ENCODE measurements at places on chromosomes 7 and 10. TPM values are rescaled to one million over a fixed set of nuclear protein-coding genes. Genes with fewer than 3 reads are reported as not detected.

The CD36 gene
- total RNA-seq: 0.44 TPM

DNA sequence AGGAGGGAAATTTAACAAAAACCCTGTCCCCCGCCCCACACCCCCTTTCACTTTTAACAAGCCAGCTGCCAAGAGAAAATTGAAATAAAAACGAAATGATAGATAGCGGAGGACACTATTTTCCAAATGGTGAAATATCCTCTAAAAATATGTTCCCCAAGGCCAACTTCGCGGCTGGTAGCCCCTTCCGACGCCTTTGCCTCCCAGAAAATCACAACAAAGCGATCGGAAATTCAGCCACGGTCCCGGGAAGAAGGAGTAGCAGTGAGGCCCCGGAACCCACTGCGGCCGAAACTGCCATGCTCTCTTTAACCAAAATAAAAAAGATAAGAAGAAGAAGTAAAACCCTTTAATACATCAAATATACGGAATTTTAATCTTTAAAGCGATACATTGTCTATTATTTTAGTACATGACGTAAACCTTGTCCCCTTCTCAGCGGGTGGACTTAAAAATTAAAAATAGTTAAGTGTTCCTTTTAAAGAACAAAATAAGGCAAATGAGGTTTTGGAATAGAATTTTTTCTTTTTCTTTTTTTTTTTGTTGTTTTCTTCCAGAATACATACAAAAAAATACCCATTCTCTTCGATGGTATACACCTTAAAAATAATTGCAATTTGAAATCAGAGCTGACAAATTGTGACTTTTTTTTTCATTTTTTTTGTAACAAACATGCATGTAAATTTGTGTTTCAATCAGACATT lies 3.9 kb downstream of the ZNF503 start:
- peaks cover 23% of the 10 kb centered on the region for H3K4me1 ChIP-seq
- peak overlapping the region; percentile 95 for H3K27ac ChIP-seq
- H3K36me3 ChIP-seq: peaks cover 18% of the 10 kb centered on the region
- no peak for DNase-seq

The SPDYE16 gene
- 0.34 TPM for total RNA-seq

The LIPK gene
- not detected for total RNA-seq

The ICA1 gene
- total RNA-seq: 6.8 TPM

The LIPN gene
- total RNA-seq: not detected

The PIP gene
- total RNA-seq: not detected

GRCh38 chr7:147182874-147183273 lies 1066.3 kb downstream of the CNTNAP2 start:
- H3K27ac ChIP-seq: no peak overlapping the region
- H3K36me3 ChIP-seq: no peaks in the 10 kb centered on the region
- H3K4me1 ChIP-seq: no peaks in the 10 kb centered on the region
- DNase-seq: no peak

- H3K36me3 ChIP-seq: no peaks in the 10 kb centered on the region
- H3K4me3 ChIP-seq: no peak overlapping the region
- peaks cover 71% of the 10 kb centered on the region for H3K27me3 ChIP-seq
- no peak for DNase-seq
- H3K4me1 ChIP-seq: peaks cover 33% of the 10 kb centered on the region
Observed at GRCh38 chr10:75640381-75640780, 209.0 kb downstream of the LRMDA start.

The SPDYE6 gene
- total RNA-seq: not detected

DNA sequence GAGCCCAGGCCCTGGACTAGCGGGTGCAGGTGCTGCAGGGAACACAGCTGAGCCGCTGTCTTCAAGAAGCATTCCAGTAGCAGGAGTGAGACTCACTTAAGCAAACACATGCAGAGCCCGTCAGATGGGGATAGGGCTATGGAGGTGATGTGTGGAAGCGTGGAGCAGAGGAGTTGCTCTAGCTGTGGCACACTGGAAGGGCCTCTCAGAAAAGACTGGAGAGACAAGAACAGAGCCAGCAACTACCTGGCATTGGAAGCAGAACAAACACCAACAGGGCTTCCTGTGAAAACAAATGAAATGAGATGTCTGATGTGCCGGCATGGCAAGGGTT lies 37.8 kb upstream of the GALNTL5 start:
- no peak overlapping the region for H3K27ac ChIP-seq
- H3K27me3 ChIP-seq: peaks cover 42% of the 10 kb centered on the region
- DNase-seq: peak; percentile 17

DNA sequence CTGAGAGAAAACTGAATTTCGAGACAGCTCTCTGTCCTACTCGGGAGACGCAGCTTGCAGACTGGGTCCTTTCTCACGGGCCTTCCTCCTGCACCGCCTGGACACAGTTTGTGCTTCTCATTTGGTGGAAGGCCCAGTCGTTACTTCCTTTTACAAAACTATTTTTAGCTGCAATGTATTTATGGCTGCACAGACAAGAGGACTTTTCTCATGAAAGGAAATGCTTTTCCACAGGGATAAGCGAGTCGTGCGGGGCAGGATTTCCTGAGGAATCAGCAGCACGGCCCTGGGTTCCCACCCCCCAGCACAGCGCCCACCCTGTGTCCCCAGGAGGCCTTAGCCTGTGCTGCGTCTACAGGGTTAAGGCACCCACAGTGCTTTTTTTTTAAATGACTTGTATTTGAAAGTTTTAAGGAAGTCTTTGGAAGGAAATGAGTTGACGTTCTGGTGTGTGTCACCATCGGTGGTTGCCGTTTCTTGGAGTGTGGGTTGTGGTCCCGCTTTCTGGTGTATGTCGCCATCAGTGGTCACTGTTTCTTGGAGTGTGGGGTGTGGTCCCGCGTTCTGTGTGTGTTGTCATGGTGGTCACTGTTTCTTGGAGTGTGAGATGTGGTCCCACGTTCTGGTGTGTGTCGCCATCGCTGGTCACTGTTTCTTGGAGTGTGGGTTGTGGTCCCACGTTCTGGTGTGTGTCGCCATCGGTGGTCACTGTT lies 50.9 kb downstream of the INPP5A start:
- H3K27me3 ChIP-seq: no peaks in the 10 kb centered on the region
- peak overlapping the region; percentile 90 for H3K27ac ChIP-seq
- H3K4me1 ChIP-seq: peaks cover 22% of the 10 kb centered on the region
- peaks cover 7% of the 10 kb centered on the region for H3K36me3 ChIP-seq
- no peak for DNase-seq

DNA sequence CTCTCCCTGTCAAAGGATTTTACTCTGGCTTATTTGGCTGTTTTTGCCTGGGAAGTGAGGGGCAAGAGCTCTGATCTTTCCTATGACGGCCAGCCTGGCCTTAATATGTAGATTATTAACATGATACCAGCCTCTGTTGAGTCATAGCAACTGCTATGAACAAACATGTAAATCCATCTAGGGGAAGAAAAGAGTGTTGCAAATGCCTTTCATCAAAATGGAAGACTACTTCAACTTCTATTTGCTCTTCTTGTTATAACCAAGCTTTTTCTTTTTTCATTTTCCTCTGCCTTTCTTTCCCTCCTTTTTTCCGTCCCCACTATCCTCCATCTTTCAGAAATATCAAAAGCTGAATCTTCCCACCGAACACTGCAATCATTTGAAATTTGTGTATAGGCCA lies 46.6 kb downstream of the BTRC start:
- no peak overlapping the region for H3K4me3 ChIP-seq
- no peak overlapping the region for H3K27ac ChIP-seq
- no peaks in the 10 kb centered on the region for H3K4me1 ChIP-seq
- H3K36me3 ChIP-seq: no peaks in the 10 kb centered on the region
- DNase-seq: no peak

The GBX1 gene
- 0.20 TPM for total RNA-seq

DNA sequence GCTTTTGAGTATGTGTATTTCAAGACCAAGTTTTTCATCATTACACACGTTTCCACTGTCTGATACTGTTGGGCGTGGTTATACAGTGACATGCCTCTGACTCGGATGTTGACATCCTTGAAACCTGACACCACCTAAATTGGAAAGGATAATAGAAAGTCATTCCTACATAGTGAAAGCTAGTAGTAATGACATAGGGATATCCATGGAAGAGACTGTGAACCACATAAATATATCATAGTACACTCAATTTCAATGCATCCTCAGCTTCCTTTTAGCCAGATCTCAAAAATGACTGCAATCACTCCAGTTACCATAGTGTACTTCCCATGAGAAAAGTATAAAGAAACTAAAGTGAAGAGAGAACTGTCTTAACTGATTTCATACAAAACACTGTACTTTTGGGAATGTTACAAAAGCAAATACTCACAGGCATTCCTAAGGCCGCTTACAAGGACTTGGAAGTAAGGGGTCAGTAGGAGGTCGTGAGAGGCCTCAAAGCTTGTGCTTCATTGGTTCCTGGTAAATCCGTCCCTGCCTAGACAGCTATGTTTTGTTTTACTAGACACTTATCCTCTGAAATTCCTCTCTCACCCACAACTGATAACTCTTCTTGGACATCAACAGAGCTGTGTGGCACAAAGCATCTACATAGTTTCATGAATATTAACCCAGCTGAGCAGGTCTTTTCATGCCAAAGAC lies 71.8 kb upstream of the VWDE start:
- H3K27me3 ChIP-seq: no peaks in the 10 kb centered on the region
- H3K36me3 ChIP-seq: no peaks in the 10 kb centered on the region
- peak overlapping the region; percentile 97 for H3K27ac ChIP-seq
- peaks cover 23% of the 10 kb centered on the region for H3K4me1 ChIP-seq
- H3K4me3 ChIP-seq: peak overlapping the region; percentile 22

The DDX56 gene
- total RNA-seq: 89.0 TPM

DNA sequence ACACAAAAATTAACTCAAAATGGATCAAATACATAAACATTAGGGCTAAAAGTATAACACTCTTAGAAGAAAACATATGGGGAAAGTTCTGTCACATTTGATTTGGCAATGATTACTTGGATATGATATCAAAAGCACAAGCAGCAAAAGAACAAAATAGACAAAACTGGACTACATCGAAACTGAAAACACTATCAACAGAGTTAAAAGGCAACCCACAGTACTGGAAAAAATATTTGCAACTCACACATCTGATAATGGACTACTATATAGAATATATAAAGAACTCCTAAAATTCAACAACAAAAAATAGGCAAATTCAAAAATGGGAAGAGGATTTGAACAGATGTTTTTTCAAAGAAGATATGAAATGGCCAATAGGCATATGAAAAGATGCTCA lies 51.0 kb downstream of the COA1 start:
- DNase-seq: no peak
- peaks cover 4% of the 10 kb centered on the region for H3K4me1 ChIP-seq
- no peak overlapping the region for H3K27ac ChIP-seq
- no peaks in the 10 kb centered on the region for H3K27me3 ChIP-seq
- H3K36me3 ChIP-seq: peaks cover 20% of the 10 kb centered on the region

GRCh38 chr7:117259615-117260014 lies 63.2 kb downstream of the WNT2 start:
- no peaks in the 10 kb centered on the region for H3K27me3 ChIP-seq

The PRLHR gene
- total RNA-seq: not detected

DNA sequence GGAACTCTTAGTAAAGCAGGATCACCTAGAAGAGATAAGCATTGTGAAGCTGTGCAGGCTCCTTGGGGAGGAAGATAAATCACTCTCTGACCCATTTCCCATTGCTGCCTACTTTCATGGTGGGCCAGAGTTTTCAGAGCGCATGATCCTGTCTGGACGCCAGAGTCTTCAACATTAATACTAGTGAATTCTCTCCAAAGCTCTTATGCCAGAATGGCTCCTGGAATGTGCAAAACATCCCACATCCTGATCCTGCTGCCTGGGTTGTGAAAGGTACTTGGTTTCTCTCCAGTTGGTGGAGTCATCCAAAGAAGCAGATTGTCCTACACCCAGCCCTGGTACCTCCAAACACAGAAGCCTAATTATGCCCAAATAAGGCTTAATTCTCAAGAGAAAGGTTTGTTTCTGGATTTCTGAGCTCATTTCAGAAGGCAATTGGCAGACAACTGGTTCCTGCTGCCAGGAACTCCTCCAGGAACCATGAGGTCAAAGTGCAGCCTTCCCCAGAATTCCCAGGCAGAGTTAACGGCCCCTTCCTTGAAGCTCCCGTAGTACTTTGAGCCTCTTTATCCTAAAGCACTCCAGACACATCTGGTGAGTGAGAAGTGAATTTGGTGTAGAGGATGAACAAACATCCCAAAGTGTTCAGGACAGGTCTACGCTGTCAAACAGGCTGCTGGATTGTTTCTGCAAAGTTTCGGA lies 495.2 kb downstream of the PLXNA4 start:
- H3K4me3 ChIP-seq: no peak overlapping the region
- peaks cover 7% of the 10 kb centered on the region for H3K4me1 ChIP-seq
- DNase-seq: no peak
- no peak overlapping the region for H3K27ac ChIP-seq

DNA sequence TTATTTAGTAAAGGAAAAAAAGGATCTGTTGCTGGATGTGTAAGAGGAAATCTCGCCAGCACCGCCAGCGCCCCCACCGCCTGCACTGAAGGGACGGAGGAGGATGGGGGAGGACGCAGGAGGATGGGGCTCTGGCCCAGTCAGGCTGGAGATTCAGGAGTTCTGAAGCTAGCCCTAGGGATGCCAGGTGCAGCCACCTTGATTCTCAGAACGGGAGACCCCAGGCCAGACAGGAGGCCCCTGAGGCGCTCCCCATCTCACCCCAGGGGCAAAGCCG lies 1.3 kb downstream of the CAMK2B start:
- peaks cover 9% of the 10 kb centered on the region for H3K4me1 ChIP-seq
- peak overlapping the region; percentile 64 for H3K4me3 ChIP-seq
- H3K27me3 ChIP-seq: peaks cover 81% of the 10 kb centered on the region

The OR2A5 gene
- not detected for total RNA-seq

GRCh38 chr7:38673795-38674194 lies 42.6 kb upstream of the AMPH start:
- peaks cover 35% of the 10 kb centered on the region for H3K27me3 ChIP-seq
- DNase-seq: no peak
- H3K27ac ChIP-seq: no peak overlapping the region

DNA sequence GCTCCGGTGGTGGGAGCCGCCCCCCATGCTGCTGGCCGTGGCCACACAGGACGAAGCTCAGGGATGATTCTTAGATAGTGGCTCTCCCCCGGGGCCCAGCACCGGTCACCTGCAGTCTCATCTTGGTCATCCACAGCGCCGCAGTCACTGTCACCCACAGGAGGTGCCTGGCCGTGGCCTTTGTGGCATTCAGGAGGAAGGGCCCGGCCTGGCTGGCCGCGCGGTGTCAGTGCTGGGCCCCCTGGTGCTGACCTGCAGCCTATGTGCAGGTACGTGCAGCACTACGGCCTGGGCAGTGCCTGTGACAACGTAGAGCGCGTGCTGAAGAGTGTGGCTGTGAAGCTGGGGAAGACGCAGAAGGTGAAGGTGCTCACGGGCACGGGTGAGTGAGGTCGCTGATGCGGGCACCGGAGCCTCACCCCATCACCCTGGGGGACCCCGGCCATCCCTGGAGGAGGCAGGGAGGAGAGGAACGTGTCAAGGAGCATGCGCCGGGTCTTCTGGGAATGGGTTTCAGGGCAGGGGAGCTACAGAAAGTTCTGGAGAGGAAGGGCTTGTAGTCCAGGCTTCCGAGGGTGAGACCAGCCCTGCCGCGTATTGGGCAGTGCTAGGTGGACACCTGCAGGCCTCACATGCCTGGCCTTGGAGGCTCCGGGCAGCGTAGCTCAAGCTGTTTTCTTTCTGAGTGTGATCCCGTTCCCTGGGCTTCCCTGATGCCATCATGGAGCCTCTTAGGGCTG lies 5.0 kb downstream of the SPRN start:
- H3K27ac ChIP-seq: no peak overlapping the region
- no peak for DNase-seq
- H3K36me3 ChIP-seq: peaks cover 26% of the 10 kb centered on the region

The HMX3 gene
- not detected for total RNA-seq

GRCh38 chr10:129958629-129959543 lies 5.2 kb downstream of the EBF3 start:
- H3K27ac ChIP-seq: no peak overlapping the region
- no peak for DNase-seq
- peaks cover 21% of the 10 kb centered on the region for H3K4me1 ChIP-seq
- peak overlapping the region; percentile 51 for H3K4me3 ChIP-seq
